Brain microvascular endothelial cell (primary cell): ENCODE measurements at places on chromosomes 5 and 9.

GRCh38 chr5:129909225-129909624 is 5.0 kb downstream of the CHSY3 start:
- DNase-seq: no peak

GRCh38 chr9:110192531-110193261 is 15.3 kb downstream of the C9orf152 start:
- peak; percentile 49 for DNase-seq

- DNase-seq: no peak
Measured at GRCh38 chr9:85269811-85270210, 471.9 kb downstream of the AGTPBP1 start.

DNA sequence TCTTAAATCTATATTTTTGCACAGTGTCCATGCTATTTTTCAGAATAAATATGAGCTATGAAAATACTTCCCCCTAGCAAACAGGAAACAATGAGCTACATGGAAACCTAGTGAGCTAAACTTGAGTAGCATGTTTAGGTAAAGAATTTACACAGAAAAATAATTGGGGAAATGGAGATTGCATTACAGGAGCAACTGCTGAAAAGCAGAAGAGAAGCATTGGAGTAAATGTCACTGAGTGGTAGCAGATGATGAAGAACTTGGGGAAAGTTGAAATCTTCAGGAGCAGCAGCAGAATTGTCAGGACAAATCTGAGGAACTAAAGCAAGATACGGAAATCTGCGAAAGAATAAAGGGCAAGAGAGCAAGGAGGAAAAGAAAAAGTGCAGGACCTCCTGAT is 610.3 kb downstream of the TLE1 start:
- no peak for DNase-seq

DNA sequence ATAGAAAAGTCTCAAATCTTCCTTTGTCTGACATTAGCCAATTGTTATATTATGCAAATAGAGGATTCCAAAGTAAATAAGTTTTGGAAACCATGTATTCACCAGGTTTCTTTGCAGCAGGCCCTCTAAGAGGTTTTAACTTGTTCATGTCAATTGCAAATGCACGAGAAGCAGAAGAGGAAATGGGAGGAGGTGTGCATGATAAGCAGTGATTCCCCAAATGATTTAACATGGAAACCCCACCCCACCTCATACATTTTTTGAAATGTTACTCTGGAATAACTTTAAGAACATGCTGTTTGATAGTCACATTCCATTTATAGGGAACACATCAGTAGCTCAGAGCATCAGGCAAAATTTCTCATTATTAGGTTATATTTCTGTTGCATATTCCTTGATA is 190.7 kb downstream of the DOCK8 start:
- no peak for DNase-seq

DNA sequence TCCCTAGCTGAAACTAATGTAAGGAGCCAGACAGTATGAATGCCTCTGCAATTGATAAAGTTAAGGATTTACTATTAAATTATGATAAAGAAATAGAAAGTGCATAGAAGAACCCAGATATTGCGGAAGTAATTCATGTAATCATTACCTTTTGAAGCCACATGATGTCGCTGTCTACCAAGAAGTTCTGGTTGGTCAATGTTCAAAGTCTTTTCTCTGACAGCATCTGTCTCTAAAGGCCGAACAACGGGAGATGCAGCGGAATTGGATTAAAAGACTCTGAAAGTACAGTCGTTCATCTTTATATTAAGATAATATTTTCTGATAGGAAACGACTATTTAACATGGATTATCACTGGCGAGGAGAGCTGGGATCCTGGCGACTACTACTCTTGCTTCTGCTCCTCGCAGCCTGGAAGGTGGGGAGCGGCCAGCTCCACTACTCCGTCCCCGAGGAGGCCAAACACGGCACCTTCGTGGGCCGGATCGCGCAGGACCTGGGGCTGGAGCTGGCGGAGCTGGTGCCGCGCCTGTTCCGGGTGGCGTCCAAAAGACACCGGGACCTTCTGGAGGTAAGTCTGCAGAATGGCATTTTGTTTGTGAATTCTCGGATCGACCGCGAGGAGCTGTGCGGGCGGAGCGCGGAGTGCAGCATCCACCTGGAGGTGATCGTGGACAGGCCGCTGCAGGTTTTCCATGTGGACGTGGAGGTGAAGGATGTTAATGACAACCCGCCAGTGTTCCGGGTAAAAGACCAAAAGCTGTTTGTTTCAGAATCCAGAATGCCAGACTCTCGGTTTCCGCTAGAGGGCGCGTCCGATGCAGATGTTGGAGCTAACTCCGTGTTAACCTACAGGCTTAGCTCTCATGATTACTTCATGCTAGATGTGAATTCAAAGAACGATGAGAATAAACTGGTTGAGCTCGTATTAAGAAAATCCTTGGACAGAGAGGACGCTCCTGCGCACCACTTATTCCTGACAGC is at the start of gene PCDHA8:
Gene PCDHA8 (plus strand): TSS at position 210 of the 985 bp plus-strand sequence. CDS start 135 bp downstream, at position 345.
- DNase-seq: no peak

- no peak for DNase-seq
Measured at GRCh38 chr9:128024761-128025308, 42.3 kb downstream of the NAIF1 start.

- no peak for DNase-seq
Measured at GRCh38 chr9:20880271-20880670, 151.2 kb downstream of the HACD4 start.

DNA sequence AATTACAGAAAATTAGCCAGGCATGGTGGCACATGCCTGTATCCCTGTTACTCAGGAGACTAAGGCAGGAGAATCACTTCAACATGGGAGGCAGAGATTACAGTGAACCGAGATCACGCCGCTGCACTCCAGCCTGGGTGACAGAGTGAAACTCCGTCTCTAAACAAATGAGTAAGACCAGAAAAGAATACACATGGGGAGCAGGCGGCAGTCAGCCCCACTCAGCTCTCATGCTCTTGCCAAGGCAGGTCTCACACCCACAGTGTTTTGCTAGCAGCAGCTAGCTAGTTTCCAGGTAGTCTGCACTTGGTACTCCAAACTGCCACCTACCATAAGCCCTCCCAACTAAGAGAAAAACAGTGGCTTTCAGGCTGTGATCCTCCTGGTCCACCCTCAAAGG is 722.3 kb upstream of the CTNND2 start:
- DNase-seq: no peak

- peak; percentile 55 for DNase-seq
Measured at GRCh38 chr5:150622157-150622556, 18.3 kb upstream of the SYNPO start.

DNA sequence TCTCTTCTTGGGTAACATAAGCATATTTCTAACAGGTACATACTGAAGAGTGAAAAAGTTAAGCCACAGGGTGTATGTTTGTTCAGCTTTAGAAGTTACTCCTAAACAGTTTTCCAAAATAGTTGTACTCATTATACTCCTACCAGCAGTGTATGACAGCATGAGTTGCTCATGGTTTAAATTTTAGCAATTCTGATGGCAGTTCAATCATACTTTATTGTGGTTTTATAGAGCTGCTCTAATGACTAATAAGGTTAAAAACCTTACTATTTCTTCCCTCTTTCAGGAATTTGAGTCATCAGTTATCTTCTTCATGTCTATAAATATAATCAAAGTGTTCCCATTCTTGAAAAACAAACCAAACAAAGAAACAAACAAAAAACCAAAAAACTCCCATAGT is 81.5 kb downstream of the CAAP1 start:
- no peak for DNase-seq

GRCh38 chr9:108671176-108671575 is 184.6 kb downstream of the ACTL7B start:
- peak; percentile 14 for DNase-seq

GRCh38 chr5:30502277-30502676 is 691.2 kb upstream of the CDH6 start:
- DNase-seq: peak; percentile 59

- no peak for DNase-seq
Measured at GRCh38 chr9:94952565-94953373, 226.3 kb downstream of the AOPEP start.

GRCh38 chr5:84480873-84481637 is 96.4 kb upstream of the EDIL3 start:
- DNase-seq: peak; percentile 24

- DNase-seq: no peak
Measured at GRCh38 chr5:17803971-17804370, 169.7 kb downstream of the TAF11L14 start.

- DNase-seq: no peak
Measured at GRCh38 chr5:88555674-88556073, 287.0 kb upstream of the TMEM161B start.

- DNase-seq: no peak
Measured at GRCh38 chr9:89530726-89531125, 32.8 kb upstream of the SEMA4D start.

DNA sequence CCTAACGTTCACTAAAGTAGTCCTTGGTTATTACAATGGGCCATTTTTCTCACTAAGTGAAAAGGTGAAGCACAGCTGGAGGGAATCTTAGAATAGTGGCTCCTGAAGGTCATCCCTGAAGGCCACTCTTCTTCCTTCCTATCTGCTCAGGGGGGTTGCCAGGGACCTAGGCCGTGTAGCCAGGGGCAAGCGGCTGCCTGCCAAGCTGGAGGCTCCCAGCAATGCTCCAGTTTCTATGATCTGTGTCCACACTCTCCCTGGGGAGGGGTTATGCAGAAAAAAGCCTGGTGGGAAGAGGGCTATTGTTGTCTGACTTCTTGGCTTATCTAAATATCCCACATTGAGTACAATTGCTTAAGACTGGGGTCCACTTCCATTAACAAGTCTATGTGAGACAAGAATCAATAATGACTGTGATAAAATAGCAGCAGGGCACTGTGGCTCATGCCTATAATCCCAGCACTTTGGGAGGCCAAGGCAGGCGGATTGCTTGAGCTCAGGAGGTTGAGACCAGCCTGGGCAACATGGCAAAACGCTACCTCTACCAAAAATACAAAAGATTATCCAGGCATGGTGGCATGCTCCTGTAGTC is 3.8 kb downstream of the NMRK1 start:
- no peak for DNase-seq

GRCh38 chr5:1819458-1819857 is 18.3 kb downstream of the NDUFS6 start:
- DNase-seq: no peak

DNA sequence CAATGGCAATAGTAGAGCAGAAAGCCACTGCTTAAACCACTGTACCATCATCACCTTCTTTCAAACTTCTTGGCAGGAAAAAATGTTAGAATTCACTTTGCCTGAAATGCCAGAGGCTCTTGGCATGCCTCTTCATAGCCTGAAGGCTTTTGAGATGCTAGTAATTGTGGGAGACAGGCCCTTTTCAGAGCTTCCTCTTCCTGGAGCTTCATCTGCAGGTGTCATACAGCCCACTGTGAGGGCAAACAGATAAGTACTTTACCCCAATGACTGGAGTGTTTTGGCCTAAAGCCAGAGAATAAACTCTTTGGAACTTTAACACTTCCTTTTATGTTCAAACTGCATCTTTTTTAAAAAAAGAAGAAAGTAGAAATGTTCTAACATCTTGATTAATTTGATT is 81.3 kb upstream of the TMEM171 start:
- DNase-seq: no peak

DNA sequence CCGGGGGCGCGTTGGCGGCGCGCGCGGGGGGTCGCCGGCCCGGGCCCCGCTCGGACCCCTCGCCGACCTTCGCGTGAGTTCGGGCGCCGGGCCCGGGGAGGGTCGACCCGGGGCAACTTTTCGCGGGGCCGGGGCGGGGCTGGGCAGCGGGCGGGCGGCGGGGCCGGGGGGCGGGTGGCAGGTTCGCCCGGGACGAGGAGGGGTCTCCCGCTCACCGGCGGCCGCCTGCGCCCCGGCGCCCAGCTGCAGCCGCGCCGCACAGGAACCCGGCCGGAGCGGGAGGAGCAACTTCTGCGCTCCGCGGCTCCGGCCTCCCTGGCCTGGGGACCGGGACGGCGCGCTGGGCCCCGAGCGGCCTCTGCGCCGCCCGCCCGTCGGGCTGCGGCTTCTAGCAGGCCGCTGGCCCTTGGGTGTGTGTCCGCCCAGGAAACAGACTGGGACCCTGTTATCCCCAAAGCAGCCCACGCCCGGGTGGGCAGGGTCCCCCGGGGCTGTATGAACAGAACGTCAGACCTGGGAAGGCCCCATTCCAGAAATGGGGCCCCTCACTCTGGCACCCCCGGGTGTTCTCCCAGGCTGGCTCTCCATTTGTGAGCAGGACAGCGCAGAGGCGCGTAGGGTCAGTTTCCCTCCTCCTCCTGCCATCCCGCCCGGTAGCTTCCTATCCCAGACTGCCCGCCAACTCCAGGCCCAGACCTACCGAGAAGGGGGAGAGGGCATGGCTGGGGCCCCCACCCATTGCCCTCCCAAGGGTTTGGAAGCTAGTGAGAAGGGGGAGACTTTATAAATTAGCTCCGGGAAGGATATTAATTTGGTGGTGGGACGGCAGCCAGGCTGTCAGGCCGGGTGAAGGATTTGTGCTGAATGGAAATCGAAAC is 708 bp downstream of the RXRA start:
- DNase-seq: no peak

DNA sequence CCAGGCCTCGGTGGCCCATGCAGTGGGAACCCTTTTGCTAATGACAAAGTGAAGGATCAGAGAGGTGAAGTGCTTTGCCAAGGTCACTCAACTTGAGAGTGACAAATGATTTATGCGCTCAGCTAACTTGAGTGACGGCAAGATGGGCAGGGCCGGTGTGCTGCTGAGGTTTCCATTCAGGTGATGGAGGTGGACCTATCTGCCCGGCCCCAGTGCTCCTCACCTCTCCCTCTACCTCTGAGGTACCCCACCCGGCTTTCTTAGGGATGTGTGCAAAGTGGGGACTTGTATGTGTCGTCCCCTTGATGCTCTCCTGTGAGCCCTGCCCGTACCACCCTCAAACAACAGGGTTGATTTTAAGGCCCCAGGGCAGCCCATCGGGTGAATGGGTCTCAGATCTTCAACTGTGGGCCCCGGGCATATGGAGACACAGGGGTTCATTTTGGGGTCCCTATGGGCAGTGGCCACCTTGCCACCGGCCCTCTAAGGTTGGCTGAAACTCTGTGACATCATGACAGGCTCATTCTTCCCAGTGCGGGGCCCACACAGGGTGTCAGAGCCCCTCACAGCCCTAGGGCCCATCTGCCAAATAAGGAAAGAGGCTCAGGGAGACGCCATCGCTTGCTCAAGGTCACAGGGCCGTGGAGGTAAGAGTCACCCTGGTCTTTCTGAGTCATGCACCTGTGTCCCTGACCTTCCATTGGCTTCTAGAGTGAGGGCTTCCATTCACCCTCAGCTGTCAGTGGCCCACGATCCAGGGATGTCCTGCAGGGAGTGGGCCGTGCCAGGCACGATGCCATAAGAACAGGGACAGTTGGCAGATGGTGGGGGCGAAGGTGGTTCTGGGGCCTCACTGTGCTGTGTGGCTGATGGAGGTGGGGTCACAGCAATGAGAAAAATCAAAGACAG is 170.6 kb upstream of the MVB12B start:
- DNase-seq: no peak

- DNase-seq: peak; percentile 42
Measured at GRCh38 chr5:15821506-15821905, 321.5 kb downstream of the FBXL7 start.

- no peak for DNase-seq
Measured at GRCh38 chr5:180178531-180179441, 30.2 kb downstream of the RASGEF1C start.

GRCh38 chr9:134939080-134939733 is 21.5 kb upstream of the FCN1 start:
- no peak for DNase-seq

GRCh38 chr5:79720096-79720495 is 30.5 kb downstream of the CMYA5 start:
- DNase-seq: no peak

GRCh38 chr9:34139477-34140146 is 13.1 kb upstream of the DCAF12 start:
- peak; percentile 91 for DNase-seq
